ENCODE measurements at places on chromosomes 3 and 15.

GRCh38 chr3:105518806-105519418 is 152.2 kb downstream of the ALCAM start:
- no peak for DNase-seq

GRCh38 chr3:113607219-113607596 is 74.9 kb downstream of the SIDT1 start:
- no peak for DNase-seq

DNA sequence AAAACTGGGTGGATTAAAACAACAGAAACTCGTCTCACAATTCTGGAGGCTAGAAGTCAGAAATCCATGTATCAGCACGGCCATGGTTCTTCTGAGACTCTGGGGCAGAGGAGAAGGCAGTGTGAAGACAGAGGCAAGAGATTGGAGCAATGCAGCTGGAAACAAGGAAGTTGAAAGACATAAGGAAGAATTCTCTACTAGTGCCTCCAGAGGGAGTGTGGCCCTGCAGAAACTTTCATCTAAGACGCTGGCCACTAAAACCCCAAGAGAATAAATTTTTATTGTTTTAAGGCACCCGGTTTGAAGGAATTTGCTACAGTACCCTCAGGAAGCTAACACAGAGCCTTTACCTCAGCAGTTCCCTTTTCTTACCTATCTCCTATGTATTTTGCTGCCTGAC is 1012.2 kb upstream of the CADM2 start:
- no peak for DNase-seq

DNA sequence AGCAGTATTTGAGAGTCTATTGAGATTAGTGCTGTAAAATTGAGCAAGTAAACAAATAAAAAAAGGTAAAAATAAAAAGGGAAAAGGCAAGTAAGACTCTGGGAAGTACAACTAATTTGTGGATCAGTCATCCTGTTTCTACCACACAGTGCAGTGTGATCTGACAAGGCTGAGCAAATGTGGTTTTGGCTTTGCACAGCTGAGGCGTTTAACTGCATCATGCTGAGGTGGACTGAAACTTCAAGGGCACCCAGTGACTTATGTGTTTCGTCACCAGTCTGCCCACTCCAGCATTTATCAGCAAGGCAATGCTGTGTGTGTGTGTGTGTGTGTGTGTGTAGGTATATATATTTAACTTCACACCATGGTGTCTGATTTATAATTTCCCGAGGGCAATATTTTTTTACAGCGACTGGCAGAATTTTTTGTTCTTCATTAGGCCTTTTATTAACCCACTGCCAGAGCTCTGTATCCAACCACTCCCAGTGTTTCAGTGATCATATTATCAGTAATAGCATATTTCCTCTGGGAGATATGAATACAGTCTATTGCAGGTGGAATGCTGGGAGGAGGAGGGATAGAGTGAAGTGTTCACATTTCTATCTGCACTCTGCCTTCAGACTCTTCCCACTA is 131.5 kb upstream of the SATB1 start:
- DNase-seq, result no peak

DNA sequence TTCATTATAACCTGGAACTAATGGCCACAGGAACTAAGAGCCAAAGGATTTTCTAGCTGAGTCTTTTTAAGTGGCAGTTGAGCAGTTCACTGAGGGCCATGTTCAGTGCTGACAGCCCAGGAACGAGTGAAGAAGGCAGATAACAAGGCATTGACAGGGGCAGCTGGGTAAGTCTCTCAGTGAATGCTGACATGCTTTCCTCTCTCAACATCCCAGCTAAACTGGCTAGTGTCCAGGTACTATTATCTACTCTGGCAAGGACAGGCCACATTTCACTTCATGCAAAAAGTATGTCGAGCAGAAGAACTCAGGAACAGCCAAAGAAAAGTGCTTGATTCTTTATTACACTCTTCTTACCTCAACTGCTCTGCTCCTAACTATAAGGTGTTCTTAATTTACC is 515.9 kb downstream of the NLGN1 start:
- DNase-seq, result no peak

GRCh38 chr15:85545752-85546151 is 165.3 kb downstream of the AKAP13 start:
- no peak for DNase-seq

DNA sequence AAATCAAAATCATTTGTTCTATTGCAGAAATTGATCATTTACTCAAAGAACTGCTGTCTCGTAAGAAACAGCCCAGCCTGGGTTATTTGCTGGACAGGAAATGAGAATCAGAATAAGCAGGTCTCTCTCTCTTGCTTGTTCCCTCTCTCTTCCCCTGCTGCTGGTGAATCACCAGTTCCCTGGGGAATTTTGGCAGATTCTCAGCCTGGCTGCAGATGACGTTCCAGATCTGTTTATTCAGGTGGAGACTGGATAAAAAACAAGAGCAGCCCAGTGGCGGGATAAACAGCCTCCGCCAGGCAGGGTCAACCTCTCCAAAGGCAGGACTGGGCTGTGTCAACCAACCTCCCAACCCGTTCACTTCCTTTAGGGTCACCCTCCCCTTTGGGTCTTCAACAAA is 72.1 kb downstream of the LRIG1 start:
- no peak for DNase-seq

DNA sequence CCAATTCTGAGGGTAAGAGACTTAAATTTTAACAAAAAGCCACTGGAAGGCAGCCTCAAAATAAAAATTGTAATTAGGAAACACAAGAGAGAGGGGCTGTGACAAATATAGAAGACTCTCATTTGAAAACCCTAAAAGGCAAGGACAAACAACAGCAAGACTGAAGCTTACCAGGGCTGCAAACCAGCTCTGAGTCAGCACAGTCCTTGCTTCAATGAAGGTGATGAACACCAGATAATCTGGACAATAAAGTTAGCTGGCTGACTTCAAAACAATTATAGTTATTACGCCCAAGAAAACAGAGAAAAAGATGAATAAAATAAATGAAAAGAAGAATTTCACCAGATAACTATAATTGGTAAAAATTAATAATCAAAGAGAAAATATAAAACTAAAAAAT is 149.3 kb upstream of the NSMCE3 start:
- DNase-seq, result no peak

DNA sequence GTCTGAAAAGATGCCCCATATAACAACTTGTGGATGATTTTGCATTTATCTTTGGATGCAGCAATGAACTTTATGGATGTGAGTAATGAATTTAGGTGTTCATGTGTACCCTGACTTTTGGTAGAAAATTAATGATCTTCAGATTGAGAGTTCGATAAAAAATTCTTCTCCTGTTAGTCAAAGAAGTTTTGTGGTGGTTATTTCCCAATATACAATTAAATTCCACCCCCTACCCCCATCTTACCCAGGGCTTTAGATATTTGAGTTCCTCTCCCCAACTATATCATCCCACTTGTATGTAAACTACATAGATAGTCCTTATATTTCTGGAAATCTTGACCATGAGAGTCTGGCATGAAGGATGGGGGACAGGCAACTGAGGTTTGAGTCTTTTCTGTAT is 126.1 kb upstream of the ALDH1A3 start:
- DNase-seq, result no peak

GRCh38 chr3:30658328-30659052 is 52.1 kb downstream of the TGFBR2 start:
- no peak for DNase-seq

- no peak for DNase-seq
These were observed 737 bp downstream of the JAGN1 start for GRCh38 chr3:9891072-9891622.

GRCh38 chr3:88433568-88433967 is 283.8 kb downstream of the C3orf38 start:
- no peak for DNase-seq

DNA sequence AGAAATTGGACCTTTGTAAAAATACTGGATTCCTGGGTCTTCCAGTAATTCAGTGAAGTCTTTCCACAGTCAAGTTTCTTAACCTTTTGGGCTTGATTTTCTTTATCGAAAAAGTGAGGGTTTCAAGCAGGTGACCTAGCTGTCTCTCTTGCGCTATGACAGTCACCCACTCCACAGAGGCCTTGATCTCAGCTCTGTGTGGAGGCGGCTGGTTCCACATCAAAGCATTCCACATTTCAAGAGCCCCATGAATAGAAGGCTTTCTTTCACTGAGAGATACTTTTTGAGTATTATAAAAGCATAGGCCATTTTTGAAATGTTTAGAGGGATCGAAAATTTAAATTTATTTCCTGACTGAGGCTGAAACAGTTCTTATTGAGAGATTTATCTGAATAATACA is 43.9 kb downstream of the GABRA5 start:
- no peak for DNase-seq

GRCh38 chr3:53044711-53045517 is 959 bp downstream of the SFMBT1 start:
- DNase-seq, result no peak

DNA sequence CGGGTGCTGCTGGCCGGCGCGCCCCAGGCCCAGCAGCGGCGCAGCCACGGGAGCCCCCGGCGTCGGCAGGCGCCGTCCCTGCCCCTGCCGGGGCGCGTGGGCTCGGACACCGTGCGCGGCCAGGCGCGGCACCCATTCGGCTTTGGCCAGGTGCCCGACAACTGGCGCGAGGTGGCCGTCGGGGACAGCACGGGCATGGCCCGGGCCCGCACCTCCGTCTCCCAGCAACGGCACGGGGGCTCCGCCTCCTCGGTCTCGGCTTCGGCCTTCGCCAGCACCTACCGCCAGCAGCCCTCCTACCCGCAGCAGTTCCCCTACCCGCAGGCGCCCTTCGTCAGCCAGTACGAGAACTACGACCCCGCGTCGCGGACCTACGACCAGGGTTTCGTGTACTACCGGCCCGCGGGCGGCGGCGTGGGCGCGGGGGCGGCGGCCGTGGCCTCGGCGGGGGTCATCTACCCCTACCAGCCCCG is 777 bp downstream of the LOXL1 start:
- no peak for DNase-seq

- DNase-seq, result no peak
These were observed 135.1 kb upstream of the KLHL25 start for GRCh38 chr15:85929786-85930185.

- no peak for DNase-seq
These were observed 55.4 kb downstream of the ATG7 start for GRCh38 chr3:11327619-11328018.

GRCh38 chr15:69392352-69392751 is 21.8 kb upstream of the KIF23 start:
- DNase-seq, result no peak

GRCh38 chr15:85593809-85594445 is 200.8 kb downstream of the KLHL25 start:
- DNase-seq, result no peak

DNA sequence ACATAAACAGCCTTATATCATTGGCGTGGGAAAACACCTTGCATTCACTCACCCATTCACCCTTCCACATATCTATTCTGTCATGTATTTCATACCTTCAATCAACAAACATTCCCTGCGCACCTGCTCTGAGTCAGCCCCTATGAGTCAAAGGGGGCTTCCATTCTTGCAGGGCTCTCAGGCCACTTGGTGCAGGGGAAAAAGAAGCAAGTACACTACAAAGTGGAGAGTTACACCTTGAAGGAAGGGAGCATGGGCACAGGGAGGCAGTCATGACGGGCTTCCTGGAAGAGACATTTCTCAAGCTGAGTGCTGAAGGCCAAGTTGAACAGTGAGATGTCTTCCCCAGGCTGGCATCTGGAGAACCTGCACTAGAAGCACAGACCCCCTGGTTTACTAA is 4.6 kb upstream of the AMOTL2 start:
- peak; percentile 74 for DNase-seq

DNA sequence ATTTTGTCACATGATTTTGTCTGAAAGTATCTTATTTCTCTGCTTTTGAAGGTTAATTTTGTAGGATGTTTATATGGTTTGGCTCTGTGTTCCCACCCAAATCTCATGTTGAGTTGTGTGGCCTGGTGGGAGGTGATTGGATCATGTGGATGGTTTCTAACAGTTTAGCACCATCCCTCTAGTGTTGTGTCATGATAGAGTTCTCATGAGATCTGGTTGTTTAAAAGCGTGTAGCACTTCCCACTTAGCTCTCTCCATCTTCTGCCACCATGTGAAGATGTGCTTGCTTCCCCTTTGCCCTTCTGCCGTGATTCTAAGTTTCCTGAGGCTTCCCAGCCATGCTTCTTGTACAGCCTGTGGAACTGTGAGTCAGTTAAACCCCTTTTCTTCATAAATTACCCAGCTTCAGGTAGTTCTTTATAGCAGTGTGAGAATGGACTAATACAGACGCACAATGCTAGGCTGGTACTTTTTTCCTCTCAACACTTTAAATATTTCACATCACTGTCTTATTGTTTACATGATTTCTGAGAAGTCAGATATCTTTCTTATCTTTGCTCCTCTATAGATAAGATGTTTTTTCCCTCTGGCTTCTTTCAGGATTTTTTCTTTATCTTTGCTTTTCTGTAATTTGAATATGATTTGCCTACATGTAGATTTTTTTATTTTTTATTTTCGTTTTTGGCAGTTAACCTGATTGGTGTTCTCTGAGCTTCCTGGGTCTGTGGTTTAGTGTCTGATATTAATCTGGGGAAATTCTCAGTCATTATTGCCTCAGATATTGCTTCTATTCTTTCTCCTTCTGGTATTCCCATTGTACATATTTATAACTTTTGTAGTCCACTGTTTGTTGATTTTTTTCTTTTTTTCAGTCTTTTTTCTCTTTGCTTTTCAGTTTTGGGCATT is 22.2 kb downstream of the BTD start:
- no peak for DNase-seq

DNA sequence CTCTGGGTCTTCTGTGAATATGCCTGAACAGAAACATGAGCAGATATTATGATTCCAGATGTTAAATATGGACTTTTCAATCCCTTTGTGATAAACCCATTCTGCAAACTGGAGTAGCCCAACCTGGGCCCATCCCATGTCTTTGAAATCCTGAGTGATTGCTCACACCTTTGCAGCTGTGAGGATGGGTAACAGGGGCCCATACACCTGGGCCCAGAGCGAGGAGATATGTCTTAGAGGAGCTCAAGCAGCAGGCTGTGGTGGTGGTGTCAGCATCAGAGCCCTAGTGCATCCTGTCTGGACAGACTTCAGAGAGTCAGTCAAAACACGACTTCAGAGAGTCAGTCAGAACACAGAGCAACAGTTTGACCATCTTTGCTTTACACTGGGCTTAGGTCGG is 64.9 kb upstream of the LIMD1 start:
- DNase-seq, result no peak

DNA sequence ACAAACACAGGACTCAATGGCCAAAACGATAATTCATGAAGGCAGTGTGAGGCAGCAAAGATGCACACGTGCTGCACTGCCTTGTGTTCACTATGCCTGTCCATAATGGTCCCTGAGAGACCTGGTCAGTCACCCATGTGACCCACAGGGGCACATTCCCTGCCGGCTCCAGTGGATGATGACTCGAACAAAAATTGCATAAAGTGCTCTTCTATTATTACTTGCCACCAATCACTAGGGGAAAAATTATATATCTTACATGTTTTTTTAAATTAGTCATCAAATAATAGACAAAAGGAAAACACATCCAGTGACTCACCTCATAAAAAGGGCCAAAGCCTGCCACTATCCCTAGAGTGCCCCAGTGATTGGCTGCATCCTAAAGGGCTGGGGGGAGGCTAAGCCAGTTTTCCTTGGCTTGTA is 47.5 kb downstream of the UBP1 start:
- DNase-seq, result no peak

GRCh38 chr15:43249699-43250203 is 17.0 kb downstream of the TGM5 start:
- DNase-seq, result peak; percentile 60

- DNase-seq, result no peak
These were observed 196.2 kb downstream of the CHST2 start for GRCh38 chr3:143315766-143316165.

- peak; percentile 74 for DNase-seq
These were observed 286.1 kb upstream of the TLE3 start for GRCh38 chr15:70383856-70384255.

Measured in vagina (tissue), 2 donors.